ENCODE measurements at places on chromosomes 7 and 10. TPM values are rescaled to one million over a fixed set of nuclear protein-coding genes. Genes with fewer than 3 reads are reported as not detected.

- DNase-seq: no peak
Observed at GRCh38 chr10:76992467-76992866, 645.1 kb downstream of the KCNMA1 start.

GRCh38 chr7:85479918-85480643 lies 293.2 kb upstream of the SEMA3D start:
- DNase-seq: no peak

GRCh38 chr7:31950091-31950755 lies 120.0 kb downstream of the PDE1C start:
- DNase-seq: no peak

GRCh38 chr10:13046851-13047528 lies 45.5 kb upstream of the CCDC3 start:
- DNase-seq: no peak

- no peak for DNase-seq
Observed at GRCh38 chr10:124259139-124259825, 159.4 kb downstream of the OAT start.

DNA sequence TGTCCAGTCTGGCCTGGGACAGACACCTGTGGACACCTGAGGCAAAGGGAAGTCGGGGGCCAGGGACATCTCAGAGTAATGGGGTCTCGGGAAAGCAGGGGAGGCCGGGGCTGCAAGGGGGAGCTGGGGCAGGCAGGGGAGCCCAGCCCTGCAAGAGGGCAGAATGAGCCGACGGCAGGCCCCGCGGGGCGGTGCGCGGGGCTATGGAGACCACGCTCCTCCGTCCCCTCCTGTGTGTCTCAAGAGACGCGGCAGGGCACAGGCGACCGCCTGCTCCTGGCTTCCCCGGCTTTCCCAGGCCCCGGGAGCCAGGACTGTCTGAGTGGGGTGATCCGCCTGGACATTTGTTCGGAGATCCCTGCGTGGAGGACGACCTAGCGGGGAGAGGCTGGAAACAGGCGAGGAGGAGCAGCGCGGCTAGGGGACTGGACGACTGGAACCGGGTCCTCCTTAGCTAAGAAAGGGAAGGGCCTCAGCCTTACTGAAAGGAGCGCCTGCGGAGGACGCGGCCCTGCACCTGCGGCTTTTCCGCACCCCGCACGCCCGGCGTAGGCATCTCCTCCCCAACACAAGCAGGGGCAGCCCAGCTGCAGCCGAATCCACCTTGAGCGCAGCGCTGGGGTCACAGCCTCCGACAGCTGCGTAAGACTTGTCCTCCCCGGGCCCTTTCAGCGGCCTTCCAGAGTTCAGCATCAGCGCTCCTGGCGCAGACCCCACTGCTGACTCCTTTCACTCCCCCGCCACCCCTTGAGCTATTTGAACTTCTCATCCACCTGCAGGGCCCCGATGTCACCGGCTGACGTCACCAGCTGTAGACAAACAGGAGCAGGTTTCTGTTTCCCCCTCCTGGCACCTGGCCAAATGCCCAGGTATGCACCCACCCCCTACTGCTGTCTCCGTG lies 176.4 kb downstream of the ZNF248 start:
- no peak for DNase-seq

DNA sequence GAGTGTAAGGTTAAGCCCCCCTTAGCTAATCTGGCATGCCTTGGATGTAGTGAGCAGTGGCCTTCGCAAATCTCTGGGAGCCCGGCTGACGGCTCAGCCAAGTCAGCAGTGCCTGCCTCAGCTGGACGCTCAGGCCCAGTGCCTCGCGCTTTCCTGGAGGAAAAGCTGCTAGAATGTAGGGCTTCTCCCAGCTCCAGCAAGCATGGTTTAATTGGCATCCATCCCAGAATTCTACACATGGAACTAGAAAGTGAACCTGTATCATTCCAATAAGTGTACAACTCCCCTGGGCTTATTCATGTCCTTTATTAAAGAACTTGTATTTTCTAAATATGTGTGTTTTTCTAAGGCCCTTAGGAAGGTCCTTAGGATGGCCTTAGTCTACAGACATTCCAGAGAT lies 287.8 kb upstream of the SHH start:
- DNase-seq: no peak

DNA sequence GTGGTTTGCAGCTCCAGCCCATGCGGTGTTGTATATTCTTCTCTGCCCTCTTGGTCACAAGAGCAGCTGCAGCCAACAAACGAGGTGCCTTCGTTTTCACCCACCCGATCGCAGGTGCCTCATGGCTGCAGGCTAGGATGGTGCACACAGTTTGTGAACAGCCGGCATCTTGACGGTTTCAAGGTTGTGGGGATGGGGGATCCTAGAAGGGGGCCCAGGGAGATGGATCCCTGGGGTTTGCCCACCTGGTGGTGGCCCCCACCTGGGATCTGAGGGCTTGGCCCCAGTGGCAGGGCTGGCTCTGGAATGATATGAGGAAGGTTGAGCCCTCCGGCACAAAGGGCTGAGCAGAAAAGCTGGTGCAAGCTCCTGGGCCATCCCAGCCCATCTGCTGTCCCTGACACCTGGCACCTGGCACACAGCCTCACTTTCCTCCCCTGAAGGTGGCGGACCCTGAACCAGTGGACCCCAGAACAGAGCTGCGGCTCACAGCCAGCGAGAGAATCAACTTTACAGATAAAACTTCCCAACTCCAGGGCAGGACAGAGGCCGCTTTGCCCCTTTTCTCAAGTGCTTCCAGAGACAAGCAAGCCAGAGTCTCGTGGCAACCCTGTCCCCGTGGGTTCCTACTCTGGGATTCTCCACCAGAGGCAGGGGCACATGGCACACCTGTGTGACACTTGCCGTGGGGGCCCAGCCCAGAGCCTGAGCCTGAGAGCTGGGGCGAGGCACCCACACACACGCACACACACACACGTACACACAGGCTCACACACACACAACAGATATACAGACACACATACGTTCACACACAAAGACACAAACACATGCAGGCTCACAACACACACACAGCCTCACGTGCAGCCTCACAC lies 177.3 kb upstream of the PPP2R2D start:
- no peak for DNase-seq

GRCh38 chr7:77427996-77428603 lies 12.0 kb upstream of the GSAP start:
- no peak for DNase-seq

DNA sequence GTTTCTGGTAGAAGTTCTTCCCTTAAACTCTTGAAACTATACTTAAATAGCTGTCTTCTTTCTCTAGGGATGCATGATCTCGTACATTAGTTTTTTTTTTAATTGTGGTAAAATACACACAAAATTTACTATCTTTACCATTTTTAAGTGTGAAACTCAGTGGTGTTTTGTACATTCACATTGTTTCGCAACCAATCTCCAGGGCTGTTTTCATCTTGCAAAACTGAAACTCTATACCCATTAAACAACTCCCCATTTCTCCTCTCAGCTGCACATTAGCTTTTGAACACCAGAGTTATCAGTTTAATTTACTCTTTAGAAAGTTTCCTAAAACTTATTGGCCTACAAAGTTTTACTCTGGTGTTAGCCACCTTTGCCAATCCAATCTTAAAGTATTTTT lies 45.5 kb upstream of the PRKAR2B start:
- no peak for DNase-seq

- DNase-seq: no peak
Observed at GRCh38 chr10:63710703-63711102, 189.5 kb downstream of the REEP3 start.

- DNase-seq: no peak
Observed at GRCh38 chr7:35505066-35505465, 189.9 kb downstream of the HERPUD2 start.

DNA sequence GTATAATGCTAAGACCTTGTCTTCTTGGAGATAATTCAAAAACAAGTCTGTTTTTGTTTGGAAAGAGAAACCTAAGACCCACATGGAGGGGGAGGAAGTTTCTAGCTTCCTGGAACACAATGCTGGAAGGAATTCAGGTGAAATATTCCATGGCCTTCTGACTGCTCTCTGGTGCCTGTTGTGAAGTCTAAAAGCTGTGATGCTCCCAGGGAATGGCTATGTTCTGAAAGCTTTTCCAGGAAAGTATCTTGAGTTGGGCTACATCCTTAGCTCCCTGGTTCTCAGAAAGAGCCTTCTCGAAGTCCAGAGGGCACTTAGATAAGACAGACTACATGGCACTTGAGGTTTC lies 12.5 kb upstream of the PFKP start:
- DNase-seq: no peak

GRCh38 chr10:85318809-85319807 lies 990.7 kb downstream of the CCSER2 start:
- no peak for DNase-seq

Gene TMEM139
- polyA plus RNA-seq: 2.7 TPM

Gene HSPA14
- 12.8 TPM for polyA plus RNA-seq

Gene LRRC4
- polyA plus RNA-seq: 8.1 TPM

Gene NEUROG3
- not detected for polyA plus RNA-seq

All from left renal pelvis (tissue), 4 donors.